ENCODE measurements at places on chromosomes 13 and 19.
A peak's percentile ranks its signal among the peaks of the same experiment; 100 is the strongest.

GRCh38 chr13:75495938-75496337 is 14.0 kb upstream of the TBC1D4 start:
- no peak for DNase-seq

GRCh38 chr13:43551897-43552456 is 234.8 kb downstream of the ENOX1 start:
- no peak for DNase-seq

GRCh38 chr13:67934617-67935330 is 704.6 kb upstream of the PCDH9 start:
- DNase-seq, result no peak

GRCh38 chr19:49883094-49883493 is 5.6 kb downstream of the TBC1D17 start:
- DNase-seq, result no peak

DNA sequence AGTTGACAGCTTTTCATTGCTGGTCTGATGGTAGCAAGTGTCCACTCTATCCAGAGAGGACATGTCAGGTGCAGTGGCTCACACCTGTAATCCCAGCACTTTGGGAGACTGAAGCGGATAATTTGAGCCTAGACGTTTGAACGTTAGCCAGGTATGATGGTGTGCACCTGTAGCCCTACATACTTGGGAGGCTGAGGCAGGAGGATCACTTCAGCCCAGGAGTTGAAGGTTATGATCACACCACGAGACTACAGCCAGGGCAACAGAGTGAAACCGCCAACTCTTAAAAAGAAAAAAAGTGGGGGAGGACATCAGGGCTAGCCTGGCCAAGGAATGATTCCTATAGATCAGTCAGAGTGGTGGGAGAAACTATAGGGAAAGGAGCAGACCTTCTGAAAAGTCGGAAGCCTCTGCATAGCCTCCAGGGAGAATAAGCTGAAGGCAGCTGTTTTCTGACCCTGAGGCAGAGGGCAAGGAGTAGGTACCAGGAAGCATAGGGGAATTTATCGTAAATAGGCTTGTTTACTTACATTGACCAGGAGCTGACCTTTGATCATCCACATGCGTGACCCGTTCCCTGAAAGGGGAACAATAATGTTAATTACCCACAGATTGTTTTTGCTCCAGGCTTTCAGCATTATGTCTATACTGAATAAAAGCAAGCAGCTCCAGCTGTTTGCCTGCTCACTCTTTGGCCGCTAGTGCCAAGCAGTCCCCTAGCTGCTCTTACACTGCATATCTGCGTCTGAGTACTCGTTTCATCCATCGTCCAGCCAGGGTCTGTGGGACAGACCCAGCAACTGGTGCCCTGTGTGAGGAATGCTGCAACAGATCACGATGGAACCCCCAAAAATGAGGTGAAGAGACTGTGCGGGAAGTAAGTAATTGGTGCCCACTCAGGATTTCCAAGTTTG is 161.6 kb downstream of the RNF17 start:
- DNase-seq, result no peak

DNA sequence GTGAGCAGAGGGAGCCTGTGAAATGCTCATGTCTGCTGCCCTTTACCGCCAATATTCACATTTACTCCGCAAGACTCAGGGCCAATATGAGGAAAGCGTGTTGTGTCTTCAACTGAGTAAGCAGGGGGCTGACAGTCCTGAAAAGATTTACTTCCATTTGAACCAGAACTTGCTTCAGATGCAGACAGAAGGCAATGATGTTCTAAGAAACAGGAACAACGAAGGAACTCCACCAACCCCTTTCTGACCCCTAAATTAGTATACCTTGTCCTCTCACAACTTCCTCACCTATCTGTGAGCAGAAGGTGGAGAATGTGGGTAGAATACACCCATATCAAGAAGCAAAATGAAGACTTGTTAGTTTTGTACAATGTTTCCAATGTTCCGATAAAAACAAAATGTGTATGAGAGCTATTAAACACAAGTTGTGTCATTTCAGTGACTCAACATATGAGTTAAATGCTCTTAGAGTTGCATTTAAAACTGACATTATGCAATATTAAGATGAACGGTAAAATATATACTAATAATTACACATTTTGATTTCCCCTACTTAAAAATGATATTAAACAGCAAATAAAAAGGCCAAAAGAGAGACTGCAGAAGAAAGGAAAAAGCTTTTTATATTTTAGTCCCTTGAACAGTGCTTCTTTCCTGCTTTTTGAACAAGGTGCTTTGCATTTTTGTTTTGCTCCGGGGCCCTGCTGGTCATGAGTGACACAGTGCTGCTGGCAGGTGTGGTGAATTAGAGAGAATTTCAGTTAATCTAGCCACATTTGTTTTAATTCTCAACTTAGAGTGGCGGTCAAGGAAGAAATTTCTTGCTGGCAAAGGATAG is 16.0 kb downstream of the TMEM272 start:
- no peak for DNase-seq

DNA sequence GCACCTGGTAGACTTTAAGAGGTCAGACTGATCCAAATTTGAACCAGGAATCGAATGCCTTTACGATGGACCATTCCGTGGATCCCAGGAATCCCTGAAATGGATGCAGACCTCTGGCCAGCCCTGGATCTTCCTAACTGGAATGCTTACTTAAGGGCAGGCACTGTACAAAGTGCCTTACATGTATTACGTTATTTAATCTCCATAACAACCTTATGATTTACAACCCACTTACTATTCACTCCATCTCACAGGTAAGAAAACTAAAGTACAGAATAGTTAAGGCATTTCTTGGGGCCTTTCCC is 93.6 kb downstream of the HSPH1 start:
- no peak for DNase-seq

DNA sequence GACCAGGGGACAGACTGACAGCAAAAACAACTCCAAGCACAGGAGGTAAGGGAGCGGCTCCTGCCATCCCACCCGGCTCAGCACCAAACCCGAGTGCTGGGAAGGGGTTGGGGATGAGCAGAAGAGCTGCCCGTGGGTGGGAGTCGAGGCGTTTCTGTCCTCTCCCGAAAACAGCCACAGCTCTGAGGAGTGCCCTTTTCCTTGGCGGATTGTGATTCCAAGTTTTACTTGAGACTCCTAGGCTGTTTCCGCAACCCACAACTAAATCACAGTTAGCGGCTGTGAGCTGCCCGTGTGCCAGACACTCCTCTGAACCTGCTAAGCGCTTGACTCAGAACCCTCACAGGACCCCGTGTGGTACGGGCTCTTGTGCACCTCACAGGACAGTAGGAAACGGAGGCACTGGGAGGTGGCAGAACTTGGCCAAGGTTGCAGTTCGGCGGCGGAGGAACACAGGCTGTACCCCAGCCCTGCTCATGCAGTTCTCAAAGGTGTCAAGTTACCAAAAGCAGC is 21.4 kb downstream of the CFAP97D2 start:
- DNase-seq, result no peak

GRCh38 chr13:106143392-106143791 is 392.1 kb downstream of the EFNB2 start:
- no peak for DNase-seq

DNA sequence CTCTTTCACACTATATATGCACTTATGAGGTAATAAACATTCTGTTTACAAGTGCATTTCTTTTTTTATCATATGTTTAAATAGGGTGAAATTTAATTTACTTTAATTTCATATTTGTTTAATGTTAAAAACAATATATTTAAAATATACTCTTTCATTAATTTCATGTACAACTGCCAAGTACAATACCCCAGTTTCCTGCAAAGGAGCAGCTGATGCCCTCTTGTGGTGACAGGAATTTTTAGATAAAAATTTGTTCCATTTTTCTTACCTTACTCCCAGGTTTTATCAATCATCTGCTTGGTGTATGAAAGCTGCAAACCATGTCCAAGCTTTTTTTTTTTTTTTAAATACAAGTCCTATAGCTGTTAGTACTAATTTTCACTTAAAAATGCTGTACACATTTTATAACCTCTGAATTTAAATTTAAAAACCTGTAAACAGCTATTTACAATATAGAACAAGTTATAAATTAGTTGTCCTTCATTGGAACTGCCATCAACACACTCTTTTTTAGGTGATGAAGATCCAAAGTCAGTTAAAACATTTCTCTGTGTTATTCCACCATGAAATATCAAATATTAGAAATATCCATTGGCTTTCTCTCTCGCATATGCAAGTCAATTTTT is 4.9 kb downstream of the PCDH20 start:
- DNase-seq, result no peak

GRCh38 chr19:43425567-43426392 is 11.1 kb downstream of the TEX101 start:
- DNase-seq, result no peak

DNA sequence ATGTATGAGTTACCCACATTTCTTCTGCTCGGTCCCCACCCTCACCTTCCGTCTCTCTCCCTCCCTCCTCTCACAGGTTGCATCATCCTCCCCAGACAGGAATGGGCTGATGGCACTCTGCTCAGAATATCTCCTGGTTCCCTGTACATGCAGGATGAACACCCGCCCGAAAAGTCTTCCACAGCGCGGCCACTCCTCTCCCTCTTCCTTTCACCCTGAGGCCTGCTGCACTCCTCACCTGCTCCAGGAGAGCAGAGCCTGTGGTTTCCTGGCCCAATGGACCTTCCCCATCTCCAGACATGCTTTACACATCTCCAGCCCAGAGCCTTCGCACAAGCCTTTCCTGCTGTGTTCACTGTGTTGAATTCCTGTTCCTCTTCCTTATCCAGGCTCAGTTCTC is 40.9 kb downstream of the GSX1 start:
- no peak for DNase-seq

GRCh38 chr13:67097892-67098452 is 132.2 kb downstream of the PCDH9 start:
- DNase-seq, result no peak

DNA sequence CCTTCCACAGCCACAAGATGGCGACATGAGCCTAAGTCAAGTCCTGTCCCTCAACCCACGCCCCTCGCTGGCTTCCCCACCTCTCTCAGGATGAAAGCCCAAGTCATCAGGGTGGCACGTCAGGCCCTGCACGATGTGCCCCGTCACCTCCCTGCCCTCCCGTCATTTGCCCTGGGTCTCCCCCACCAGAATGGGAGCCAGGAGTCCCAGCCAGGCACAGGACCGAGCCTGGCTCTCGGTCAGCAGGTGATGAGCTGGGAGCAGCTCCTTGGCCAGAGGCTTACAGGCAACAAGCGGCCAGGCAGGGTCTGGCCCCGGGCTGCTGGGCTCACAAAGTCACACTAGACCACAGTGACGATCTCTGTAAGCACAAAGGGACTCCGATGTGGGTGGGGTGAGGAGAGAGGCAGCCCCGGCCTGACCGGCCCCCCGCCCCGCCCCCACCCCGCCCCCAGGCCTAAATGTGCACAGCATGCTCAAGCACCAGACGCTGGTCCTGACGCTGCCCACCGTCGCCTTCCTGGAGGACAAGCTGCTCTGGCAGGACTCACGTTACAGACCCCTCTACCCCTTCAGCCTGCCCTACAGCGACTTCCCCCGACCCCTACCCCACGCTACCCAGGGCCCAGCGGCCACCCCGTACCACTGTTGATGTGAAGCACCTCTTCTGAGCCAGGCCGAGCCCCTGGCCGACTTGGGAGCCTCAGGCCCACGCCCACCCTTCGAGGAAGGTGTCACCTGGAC is 7.3 kb downstream of the MRPL4 start:
- DNase-seq, result peak; percentile 67

- no peak for DNase-seq
Observed at GRCh38 chr19:16288544-16288943, 36.1 kb upstream of the KLF2 start.
